ENCODE measurements at places on chromosomes 3 and 15.

DNA sequence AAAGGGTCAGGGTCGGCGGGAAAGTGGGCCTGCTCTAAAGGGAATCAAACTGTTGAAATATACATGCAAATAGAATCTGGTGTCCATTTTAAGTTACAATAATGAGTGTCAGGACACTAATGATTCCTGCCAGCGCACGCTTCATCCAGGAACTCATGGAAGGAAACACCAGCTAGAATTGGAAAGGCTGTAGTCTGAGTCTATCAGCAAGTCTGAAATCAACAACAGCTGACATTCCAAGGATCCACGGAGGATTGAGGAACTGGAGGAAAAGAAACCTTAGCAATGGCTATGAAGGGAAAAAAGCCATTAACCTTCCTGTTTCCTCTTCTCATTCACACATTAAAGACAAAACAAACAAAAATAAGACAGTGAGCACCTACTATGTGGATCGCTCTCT, 1063.1 kb downstream of the NTRK3 start:
- no peak overlapping the region for H3K27ac ChIP-seq
- no peak for DNase-seq
- H3K4me1 ChIP-seq = no peaks in the 10 kb centered on the region
- no peaks in the 10 kb centered on the region for H3K36me3 ChIP-seq

- peaks cover 60% of the 10 kb centered on the region for H3K27me3 ChIP-seq
- H3K4me1 ChIP-seq = peaks cover 6% of the 10 kb centered on the region
- no peak overlapping the region for H3K27ac ChIP-seq
- no peaks in the 10 kb centered on the region for H3K36me3 ChIP-seq
- DNase-seq = no peak
These were observed 34.8 kb downstream of the HES1 start for GRCh38 chr3:194170793-194171192.

- no peak for DNase-seq
- H3K36me3 ChIP-seq = no peaks in the 10 kb centered on the region
- H3K27ac ChIP-seq = no peak overlapping the region
- H3K27me3 ChIP-seq = no peaks in the 10 kb centered on the region
These were observed 43.0 kb downstream of the SLCO3A1 start for GRCh38 chr15:91896341-91897055.

GRCh38 chr3:49673121-49673714, 933 bp upstream of the APEH start:
- peaks cover 24% of the 10 kb centered on the region for H3K36me3 ChIP-seq
- H3K27ac ChIP-seq = peak overlapping the region; percentile 80
- peak overlapping the region; percentile 99 for H3K4me3 ChIP-seq

DNA sequence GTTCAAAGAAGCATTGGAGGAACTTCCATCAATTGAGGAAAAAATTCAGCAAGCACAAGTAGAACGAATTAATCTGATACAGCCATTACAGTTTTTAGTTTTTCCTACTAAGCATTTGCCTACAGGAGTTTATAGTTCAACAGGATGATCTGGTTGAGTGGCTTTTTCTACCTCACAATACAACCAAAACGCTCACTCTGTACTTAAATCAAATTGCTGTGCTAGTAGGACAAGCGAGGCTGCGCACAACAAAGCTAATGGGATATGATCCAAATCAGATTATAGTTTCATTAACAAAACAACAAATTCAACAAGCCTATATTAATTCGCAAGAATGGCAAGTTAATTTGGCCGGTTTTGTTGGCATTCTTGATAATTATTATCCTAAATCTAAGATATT, 44.2 kb downstream of the ETFA start:
- H3K27ac ChIP-seq = no peak overlapping the region
- no peaks in the 10 kb centered on the region for H3K4me1 ChIP-seq
- H3K27me3 ChIP-seq = no peaks in the 10 kb centered on the region
- peaks cover 90% of the 10 kb centered on the region for H3K36me3 ChIP-seq
- no peak for DNase-seq
- no peak overlapping the region for H3K4me3 ChIP-seq

GRCh38 chr3:161854232-161854771, 357.7 kb downstream of the OTOL1 start:
- H3K27ac ChIP-seq = no peak overlapping the region
- H3K36me3 ChIP-seq = no peaks in the 10 kb centered on the region
- H3K4me1 ChIP-seq = no peaks in the 10 kb centered on the region

- H3K36me3 ChIP-seq = no peaks in the 10 kb centered on the region
- DNase-seq = no peak
- H3K27ac ChIP-seq = no peak overlapping the region
- no peaks in the 10 kb centered on the region for H3K27me3 ChIP-seq
These were observed 10.2 kb upstream of the GCSAM start for GRCh38 chr3:112143251-112143650.

GRCh38 chr3:56737006-56737405, 53.9 kb upstream of the TASOR start:
- H3K27ac ChIP-seq = no peak overlapping the region
- H3K36me3 ChIP-seq = no peaks in the 10 kb centered on the region
- H3K4me1 ChIP-seq = no peaks in the 10 kb centered on the region
- H3K4me3 ChIP-seq = no peak overlapping the region

DNA sequence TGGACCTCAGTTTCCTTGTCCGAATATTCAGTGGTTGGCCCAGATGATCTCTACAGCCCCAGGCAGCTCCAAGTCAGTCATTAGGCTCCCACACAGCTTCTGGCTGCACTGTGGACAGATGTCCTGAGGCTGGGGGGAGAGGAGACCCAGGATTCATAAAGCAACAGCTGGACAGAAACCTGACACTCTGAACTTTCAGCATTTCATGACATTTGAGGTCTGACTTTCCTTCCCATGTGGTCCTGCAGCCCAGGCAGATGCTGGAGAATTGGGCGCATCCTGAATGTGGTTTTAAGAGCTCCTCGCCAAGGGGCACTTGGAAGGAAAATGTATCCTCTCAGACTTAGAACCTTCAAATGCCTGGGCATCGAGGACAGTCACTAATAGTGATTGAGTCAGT, 307.6 kb upstream of the LRRFIP2 start:
- H3K4me3 ChIP-seq = no peak overlapping the region
- peaks cover 43% of the 10 kb centered on the region for H3K36me3 ChIP-seq
- no peak for DNase-seq
- no peaks in the 10 kb centered on the region for H3K4me1 ChIP-seq

DNA sequence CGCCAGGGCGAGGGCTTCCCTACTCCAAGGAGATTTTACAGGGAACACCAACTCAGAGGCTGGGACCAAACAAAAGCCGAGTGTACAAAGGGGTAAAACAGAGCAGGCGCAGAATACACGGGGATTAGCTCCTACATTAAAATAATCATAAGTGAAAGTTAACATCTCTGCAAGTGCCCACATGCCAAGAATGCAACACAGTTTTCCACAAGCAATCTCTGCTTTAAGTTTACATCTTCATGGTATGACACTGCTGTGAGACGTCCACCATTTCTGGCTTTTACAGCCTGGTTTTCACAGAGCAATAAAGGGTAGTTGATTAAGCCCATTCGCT, 500 bp upstream of the VGLL3 start:
- no peaks in the 10 kb centered on the region for H3K36me3 ChIP-seq
- DNase-seq = no peak
- H3K27ac ChIP-seq = peak overlapping the region; percentile 96
- H3K4me3 ChIP-seq = peak overlapping the region; percentile 95
- H3K4me1 ChIP-seq = peaks cover 29% of the 10 kb centered on the region

DNA sequence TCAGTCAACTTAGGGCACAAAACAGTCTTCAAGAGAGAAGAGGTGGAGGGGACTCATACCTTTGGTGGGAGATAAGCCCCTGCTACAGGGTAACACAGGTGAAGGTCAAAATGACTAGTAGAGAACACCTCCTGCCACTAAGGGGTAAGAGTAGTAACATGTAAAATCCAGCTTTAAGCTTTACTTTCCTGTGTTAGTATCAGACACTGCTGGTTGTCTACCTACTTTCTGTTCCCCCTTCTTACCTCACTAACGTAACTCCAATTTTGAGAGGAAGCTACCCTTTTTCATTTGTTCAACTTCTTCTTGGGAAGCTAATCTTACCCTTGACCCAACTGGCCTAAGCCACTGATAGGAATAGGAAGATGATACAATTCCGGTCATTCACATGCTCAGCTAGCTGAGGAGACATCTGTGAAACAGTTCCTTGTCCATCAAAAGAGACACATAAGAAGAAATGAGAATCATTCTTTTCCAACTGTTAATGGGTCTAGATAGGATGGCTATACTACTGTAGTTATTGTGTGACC, 826.8 kb upstream of the CFAP20DC start:
- H3K27me3 ChIP-seq = no peaks in the 10 kb centered on the region
- H3K4me1 ChIP-seq = no peaks in the 10 kb centered on the region
- no peaks in the 10 kb centered on the region for H3K36me3 ChIP-seq
- no peak for DNase-seq

GRCh38 chr15:66080717-66081398, 172.7 kb downstream of the MEGF11 start:
- peaks cover 40% of the 10 kb centered on the region for H3K27me3 ChIP-seq
- H3K36me3 ChIP-seq = no peaks in the 10 kb centered on the region
- H3K4me3 ChIP-seq = no peak overlapping the region
- H3K4me1 ChIP-seq = no peaks in the 10 kb centered on the region
- no peak for DNase-seq

DNA sequence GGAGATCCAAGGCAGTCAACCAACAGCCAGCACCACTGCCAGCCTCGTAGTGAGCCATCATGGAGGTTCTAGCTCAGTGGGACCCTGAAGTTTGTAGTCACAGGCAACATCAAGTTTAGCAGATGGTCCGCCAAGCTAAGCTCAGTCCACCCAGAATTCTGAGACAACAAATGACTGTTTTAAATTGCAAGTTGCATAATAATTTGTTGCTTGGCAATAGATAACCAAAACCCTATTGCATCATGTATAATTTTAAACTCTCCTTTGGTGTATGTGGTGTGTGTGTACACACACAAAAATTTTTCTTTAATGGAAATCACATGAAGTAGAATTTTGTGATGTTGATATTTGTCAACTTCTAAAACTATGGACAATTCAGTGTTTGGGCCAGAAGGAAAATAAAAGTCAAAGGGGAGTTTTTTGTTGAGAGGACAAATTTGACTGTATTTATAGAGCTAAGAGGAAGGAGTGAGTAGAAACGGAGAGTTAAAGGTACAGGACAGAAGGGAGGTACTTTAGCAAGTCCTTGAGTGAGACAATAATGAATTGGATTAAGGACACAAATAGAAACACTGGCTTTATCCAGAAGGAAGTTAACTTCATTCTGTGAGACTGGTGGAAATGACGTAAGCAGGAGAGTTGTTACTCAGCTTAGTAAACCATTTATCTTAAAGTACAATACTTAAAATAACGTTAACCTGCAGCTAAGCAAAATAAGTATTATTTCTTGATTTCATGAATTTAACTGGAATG, 83.6 kb downstream of the NCEH1 start:
- DNase-seq = no peak
- H3K36me3 ChIP-seq = no peaks in the 10 kb centered on the region
- no peaks in the 10 kb centered on the region for H3K27me3 ChIP-seq
- H3K27ac ChIP-seq = no peak overlapping the region
- H3K4me3 ChIP-seq = no peak overlapping the region

DNA sequence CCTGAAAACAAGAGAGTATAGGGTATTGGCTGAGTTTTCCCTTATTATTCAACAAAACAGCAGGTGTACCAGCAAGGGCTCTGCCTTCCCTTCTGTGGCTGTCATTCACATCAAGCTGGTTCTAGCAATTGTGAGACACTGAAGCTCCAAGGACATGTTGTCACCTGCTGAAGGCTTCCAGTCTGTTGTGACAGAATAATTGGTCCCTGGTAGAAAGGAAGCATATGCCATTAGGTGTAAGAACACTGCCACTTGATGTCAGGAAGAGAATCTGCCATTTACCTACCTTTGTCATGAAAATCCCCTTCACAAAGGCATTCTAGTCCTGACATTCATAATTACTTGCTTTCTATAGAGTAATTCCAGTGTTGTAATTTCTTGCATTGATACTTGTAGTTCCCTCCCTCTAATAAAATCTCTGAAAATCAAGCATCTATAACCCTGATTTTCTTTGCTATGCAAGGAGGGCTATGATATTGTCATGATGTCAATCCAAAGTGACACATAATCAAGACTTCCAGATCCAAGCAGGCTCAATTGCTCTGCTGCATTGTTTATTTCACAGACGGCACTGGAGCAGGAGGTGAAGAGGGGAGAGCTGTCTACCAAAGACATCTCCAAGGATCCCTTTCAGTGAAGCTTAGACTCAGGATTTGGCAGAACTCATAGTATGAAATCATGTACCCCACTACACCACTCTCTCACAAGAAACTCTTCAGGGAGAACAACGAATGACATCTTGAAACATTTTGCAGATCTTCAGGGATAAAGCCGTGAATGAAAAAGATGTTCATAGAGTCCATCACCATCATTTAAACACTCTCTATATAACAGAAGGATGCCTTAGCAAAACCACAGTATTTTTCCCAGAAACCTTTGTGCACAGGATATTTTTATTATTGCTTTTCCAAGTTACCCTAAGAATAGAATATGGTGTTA, 425.3 kb downstream of the RBMS3 start:
- H3K27me3 ChIP-seq = no peaks in the 10 kb centered on the region
- DNase-seq = no peak
- no peak overlapping the region for H3K27ac ChIP-seq
- peaks cover 22% of the 10 kb centered on the region for H3K4me1 ChIP-seq

DNA sequence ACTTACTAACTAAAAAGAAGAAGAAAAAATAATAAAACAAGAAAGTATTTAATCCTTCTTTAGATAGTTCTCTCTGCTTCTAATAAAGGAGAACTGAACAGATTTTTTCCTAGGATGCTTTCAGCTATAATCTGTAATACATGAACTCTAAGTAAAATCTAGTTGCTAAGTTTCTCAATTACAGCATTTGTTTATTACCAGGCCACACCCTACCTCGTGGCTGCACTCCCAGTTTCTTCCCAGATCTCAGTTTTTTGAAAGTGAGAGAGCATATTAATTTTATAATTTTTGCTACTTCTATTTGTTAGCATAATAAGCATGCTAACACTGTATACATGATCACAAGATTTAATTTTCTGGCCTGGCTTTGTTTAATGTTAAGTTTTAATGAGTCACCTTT, 258.3 kb downstream of the IL5RA start:
- H3K4me1 ChIP-seq = no peaks in the 10 kb centered on the region
- H3K36me3 ChIP-seq = no peaks in the 10 kb centered on the region
- H3K4me3 ChIP-seq = no peak overlapping the region
- no peak overlapping the region for H3K27ac ChIP-seq
- DNase-seq = no peak
- H3K27me3 ChIP-seq = no peaks in the 10 kb centered on the region

- no peak overlapping the region for H3K4me3 ChIP-seq
- peak overlapping the region; percentile 72 for H3K27ac ChIP-seq
- peak; percentile 91 for DNase-seq
- H3K36me3 ChIP-seq = no peaks in the 10 kb centered on the region
These were observed 49.7 kb downstream of the SEMA5B start for GRCh38 chr3:122977746-122978466.

Measured in tibial artery (tissue), 4 donors.